ENCODE measurements at places on chromosomes 7 and 10.

DNA sequence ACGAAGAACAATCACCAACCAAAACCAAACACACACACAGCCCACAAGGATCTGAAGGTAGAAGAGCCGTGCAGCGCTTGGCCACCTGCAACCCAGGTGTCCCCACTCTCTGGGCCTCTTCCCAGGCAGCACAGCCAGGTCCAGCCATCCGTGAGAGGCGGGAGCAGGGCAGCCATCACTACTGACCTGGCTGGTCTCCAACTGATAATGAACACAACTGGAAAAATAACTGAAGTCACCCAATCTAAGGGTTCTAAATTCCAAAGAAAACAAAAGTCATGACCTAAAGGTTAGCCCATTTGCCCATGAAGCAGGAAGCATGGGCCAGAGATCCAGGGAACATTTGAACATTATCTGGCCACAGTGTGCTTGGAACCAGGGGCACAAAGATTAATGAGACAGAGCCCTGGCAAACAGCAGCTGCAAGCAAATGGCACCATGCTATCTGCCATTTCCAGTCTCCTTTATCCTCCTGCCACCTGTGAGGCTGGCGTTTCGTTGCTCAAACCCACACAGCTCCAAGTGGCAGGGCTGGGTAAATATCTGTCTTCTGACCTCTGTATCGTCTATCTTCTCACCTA is 207.9 kb downstream of the TNS3 start:
- no peak for DNase-seq

DNA sequence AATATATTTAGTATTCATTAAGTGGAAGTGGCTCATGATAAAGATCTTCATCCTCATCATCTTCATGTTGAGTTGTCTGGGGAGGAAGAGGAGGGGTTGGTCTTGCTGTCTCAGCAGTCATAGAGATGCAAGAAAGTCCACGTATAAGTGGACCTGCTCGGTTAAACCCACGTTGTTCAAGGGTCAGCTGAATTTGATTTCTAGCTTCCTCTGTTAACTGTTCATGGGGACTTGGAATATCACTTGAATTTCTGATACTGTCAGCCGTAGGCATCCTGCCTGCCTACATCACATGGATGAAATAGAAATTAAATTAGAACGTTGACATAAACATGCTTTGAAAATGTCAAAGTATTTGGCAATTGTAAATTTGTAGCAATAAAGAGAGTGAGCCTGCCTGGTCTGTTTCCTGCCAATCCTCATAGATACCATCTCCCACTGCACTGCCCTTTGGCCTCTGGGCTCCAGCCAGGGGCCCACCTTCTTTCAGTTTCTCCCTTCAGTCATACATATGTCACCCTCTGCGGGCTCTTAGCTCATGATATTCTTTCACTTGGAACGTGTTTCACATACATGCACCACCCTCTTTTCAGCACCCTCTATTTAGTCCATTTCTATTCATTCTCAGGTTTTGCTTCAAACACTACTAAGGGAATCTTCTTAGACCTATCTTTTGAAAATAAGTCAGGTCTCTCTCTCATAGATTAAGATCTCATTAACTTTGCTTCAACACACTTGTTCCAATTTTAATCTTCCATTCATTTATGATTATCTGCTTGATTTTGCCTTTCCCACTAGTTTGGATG is 376.3 kb downstream of the IPMK start:
- DNase-seq: no peak

DNA sequence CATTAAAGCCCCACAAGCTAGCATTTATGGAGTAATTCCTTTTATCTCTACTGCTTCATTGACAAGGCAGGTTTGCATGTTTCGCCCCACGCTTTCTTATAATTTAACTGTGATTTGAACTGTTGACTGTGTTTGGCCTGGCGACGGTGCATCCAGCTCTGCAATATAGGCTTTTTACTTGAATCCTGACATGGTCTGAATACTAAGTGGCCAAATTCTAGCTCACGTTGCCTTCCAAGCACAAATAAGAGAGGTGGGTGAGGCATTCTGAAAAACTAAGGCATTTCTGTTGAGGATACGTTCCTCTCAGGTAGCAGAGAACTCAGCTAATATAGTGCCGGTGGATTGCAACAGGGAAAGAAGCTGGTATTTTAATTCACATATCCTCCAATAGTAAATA is 61.8 kb downstream of the NRP1 start:
- DNase-seq: no peak

DNA sequence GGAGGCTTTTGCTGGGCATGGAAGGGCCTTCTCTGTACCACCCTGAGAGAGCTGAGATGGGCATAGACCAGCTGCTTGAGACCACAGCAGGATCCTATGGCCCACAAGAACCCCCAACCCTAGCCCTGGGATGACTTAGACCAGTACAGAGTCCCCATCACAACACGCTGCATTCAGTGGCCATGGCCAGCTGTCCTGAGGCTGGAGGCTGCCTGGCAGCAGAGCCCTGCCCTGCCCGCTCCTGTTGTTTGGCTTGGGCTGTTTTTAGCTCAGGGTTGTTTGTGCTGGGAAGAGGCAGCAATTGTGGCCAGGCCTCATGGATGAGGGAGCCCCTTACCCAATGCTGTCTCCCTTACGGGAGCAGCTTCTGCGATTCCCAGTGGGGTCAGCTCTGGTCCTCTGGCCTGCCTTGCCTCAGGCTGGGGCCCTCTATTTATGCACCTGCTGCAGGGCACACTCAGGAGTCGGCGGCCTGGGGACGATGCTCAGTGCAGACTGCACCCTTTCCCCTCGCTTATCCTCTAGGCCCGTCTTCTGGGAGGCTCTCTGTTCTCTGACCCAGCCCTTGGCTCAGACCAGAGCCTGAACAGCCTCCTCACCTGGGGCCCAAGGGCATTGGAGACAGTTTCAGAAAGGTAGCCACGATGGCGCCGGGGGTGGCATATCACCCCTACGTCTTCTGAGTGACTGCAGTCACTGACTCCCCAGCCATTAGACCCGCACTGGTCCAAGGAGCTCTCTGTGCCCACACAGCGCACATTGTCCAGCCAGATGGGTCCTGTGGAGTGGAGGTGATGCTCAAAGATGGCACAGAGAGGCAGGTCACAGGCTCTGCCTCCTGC is 6.3 kb downstream of the LOXL4 start:
- DNase-seq: no peak

DNA sequence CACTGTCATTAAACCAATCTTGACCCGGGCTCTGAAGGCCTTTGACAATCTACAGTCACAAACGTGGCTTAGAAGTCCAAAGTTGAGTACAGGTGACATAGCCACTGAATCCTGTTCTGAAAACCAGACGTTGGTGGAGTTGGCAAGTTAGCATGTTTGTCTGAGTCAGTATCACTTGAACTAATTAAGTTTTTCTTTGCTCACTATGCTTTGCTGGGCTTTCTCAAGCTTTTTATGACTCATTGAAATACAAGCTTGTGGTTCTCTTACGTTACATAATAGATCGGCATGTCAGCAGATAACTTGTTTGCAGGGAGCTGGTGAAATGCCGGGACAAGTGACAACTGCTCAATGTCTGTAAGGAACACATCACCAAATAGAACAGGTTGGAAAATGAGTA is 53.8 kb downstream of the ARL5B start:
- DNase-seq: no peak

GRCh38 chr10:102403115-102403514 is 7.6 kb downstream of the NFKB2 start:
- no peak for DNase-seq

DNA sequence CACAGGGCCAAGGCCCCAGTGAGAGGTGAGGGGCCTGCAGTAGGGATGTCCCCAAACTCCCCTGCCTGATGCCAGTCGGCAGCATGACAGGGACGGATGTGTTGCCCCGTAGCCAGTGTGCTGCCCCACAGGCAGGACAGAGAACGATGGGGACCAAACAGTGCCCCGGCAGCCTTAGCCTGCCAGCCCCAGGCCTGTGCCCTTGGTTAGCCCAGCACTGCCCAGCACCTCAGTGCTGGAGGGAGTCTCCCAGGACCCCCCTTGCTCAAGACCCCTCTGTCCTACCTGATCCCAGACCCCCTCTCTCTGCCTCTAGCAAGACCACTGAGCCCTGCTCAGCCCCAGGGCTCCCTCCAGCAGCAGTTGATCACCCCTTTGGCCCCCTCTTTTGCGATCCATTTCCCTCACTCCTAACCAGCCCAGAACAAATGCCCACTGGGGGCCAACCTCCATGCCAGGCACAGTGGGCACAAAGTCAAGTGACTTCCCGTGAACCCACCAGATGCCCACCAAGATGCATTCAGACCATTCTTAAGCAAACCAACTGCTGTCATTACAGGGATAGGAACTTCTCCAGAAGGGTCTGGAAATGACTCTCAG is 34.0 kb downstream of the OAT start:
- DNase-seq: no peak

GRCh38 chr10:124123156-124123555 is 29.8 kb upstream of the CHST15 start:
- DNase-seq: no peak

- no peak for DNase-seq
Observed at GRCh38 chr7:55962014-55962413, 2.4 kb upstream of the NIPSNAP2 start.

DNA sequence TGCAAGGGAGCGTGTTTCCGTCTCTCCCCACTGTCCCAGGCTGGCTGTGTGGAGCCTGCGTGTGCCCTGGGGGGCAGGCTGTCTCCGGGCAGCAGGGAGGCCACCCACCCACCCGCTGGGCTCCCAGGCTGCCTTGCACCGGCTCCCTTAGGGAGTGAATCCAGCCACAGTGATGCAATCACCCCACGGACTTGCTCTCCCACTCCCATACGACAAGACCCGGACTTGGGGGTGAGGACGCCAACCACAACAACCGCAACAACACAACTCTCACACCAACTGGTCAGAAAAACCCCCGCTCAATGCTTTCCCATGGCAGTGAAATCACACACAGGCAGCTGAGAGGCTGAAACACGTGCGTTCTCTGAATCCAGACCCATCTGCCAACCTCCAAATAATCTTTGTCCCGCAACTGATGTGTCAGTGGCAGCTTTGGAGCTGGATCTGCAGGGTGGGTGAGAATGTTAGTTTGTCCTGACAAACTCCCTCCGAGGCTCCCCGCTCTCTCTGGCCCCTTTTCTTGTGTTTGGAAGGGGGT is 62.7 kb upstream of the DDC start:
- DNase-seq: no peak

DNA sequence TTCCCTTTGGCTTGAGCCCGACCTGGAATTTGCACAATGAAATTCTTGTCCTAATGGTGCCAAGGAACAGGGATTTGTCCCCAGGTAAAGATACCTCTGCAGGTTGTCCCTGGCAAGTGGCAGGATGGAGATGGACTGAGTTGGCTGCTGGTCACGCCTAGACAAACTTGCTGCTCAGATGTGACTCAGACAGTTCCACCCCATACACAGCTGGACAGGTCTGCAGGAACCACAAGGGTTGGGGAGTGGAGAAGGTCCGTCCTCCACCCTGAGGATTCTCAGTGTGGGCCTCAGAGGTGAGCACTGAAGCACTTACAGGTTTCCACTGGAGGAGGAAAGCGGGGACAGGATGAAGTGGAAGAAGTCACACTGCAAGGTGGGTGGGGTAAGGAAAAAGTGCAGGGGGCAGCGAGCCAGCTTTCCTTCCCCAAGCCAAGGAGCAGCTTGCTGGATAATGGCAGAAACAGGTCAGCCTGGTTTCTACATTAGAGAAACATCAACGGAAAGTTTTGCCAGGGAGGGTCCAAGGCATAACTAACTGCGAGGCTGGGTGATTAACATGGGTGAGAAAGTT is 20.5 kb downstream of the ITPRIP start:
- DNase-seq: no peak

DNA sequence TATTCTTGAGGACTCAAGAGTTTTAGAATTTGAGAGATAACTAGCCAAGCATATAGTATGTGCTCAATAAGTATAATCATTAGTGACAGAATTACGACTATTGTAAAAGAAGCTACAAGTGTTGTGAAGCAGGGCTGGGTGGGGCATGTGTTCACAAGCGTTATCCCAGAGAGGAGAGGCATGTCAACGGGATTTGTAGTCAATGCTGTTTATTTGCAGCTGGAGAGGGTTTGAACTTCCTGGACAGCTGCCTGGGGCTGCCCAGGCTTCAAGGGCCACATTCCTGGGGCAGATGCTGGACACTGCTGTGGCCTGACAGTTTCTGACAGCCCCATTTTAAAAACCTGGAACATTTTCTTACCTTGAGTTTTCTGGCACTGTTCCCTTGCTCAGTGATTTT is 36.9 kb upstream of the CDHR3 start:
- DNase-seq: no peak

DNA sequence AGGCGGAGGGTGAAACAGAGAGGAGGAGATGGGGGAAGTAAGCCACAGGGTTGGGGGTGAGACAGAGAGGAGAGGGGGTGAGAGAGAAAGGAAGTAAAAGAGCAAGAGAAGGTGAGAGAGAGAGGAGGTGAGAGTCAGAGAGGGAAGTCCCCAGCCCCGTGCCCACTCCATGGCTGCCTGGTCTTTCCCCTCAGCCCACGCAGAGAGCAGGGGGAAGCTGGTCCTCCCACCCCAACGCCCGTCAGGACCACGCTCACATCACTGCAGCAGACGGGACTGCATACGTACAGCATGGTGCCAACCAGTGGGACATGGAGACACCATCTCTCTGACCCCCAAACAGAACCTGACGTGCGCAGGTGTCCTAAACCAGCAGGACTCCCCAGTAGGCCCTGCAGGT is 12.1 kb upstream of the PDGFA start:
- no peak for DNase-seq

DNA sequence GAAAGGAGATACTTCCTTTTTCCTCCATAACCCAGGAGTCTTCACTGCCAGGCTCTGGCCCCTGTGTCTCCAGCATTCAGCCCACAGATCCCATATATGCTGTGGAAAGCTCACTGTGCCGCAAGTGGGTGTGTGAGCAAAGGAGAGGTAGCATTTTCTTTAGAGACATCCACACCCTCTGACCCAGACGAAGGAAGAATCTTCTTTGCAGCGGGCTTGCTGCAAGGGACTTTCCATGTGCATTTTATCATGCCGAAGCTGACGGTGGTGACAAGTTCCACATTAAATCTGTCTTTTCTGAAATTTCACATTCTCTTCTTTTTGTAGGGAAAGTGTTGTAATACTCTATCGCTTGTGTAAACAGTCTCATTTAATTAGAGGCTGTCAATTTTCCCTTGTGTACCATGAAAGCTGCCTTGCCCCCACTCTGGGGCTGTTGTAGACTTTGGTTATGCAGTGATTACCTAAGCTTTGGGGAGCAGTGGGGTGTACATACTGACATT is 409.5 kb downstream of the SUGCT start:
- no peak for DNase-seq

GRCh38 chr7:81339946-81340345 is 421.1 kb upstream of the SEMA3C start:
- no peak for DNase-seq

DNA sequence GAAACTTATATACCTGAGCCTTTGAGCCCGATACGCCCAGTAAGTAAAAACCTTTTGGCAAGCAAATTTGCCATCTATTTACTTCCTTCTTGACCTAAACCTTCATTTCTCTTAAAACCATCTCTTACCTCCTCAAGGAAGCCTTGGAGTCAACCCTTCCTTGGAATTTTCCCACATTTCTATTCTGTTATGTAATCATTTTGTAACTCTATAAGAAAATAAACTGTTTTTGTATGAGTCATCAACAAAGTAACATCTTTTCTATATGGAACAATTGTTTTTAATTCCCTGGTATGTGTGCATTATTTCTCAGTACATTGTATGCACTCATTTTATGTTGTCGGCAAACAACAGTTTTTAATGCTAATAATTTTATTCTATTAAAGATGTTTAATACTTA is 162.0 kb downstream of the TEX36 start:
- DNase-seq: no peak

Measured in hippocampal formation (tissue), 2 donors.